CD4-positive, alpha-beta T cell treated with Interferon alpha-2 for 1 hour (primary cell): ENCODE measurements at places on chromosomes 11 and 22.

DNA sequence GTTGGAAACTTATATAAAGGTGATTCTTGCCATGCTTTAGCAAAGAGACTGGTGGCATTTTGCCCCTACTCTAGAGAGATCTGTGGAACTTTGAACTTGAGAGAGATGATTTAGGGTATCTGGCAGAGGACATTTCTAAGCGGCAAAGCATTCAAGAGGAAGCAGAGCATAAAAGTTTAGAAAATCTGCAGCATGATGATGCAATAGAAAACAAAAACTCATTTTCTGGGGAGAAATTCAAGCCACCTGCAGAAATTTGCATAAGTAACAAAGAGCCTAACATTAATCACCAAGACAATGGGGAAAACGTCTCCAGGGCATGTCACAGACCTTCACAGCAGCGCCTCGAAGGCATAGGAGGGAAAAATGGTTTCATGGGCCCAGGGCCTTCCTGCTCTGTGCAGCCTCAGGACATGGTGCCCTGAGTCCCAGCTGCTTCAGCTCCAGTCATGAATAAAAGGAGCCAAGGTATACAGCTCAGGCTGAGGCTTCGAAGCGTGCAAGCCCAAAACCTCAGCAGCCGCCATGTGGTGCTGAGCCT, 83.4 kb downstream of the MRTFA start:
- DNase-seq = no peak

- no peak for DNase-seq
Observed at GRCh38 chr11:19817870-19818269, 105.2 kb downstream of the NAV2 start.

GRCh38 chr11:34356576-34356912, 1.3 kb downstream of the ABTB2 start:
- DNase-seq = no peak

- no peak for DNase-seq
Observed at GRCh38 chr11:64933213-64933934, 2.3 kb downstream of the GPHA2 start.

DNA sequence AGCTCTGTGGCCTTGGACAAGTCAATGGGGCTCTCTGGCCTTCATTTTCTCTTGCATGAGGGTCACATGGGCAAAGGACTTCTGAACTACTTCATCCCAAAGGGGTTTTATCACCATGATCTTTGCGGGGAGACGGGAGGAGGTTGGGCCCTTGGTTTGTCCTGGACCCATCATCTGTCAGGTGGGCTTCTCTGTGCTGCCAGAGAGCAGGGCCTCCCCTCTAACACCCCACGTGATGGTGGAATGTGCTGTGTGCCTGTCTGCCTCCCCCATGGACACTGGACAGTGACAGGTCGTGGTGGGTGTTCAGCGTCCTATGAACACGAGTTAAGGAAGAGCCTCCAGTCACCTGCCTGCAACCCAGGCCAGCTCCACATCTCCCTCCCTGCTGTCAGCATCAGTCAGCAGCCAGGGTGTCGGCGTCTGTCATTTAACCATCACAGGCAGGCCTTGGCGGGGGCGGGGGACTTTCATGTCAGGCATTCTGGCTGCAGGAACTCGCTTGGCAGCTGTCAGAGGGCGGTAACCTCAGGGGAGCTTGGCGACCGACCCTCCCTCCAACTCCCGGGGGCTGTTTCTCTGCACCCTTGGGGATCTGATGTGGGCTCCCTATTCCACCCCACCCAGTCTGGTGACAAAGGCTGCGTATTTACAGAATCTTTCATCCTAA, 2.6 kb upstream of the SUN2 start:
- DNase-seq = peak; percentile 56

DNA sequence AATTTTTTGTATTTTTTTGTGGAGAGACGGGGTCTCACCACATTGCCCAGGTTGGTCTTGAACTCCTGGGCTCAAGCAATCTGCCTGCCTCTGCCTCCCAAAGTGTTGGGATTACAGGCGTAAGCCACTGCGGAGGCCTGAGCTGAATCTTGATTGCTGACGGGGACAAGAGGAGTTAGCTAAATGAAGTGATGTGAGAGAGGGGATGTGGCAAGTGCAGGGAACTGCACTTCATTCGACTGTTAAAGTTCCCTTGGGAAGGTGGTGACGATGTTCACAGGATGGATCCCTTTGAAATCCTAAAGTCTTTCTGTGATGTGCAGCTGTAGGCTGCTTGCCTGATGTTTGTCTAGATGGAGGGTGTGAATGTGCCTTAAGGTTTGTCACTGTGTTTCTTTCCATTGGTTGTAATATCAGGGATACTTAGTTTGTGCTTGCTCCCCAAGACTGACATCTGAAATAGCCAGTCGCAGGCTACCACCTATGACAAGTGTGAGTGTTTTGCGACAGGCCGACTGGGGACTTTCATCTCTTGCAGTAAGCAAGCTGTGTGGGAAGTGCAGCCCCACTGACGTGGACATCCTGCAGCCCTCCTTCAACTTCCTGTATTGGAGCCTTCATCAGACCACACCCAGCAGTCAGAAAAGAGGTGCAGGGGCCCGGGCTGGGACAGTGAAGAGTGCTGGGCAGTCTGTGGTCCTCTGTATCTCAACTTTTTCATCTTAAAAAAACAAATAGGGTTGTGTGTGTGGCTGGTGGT, 19.6 kb upstream of the CCDC134 start:
- peak; percentile 96 for DNase-seq

DNA sequence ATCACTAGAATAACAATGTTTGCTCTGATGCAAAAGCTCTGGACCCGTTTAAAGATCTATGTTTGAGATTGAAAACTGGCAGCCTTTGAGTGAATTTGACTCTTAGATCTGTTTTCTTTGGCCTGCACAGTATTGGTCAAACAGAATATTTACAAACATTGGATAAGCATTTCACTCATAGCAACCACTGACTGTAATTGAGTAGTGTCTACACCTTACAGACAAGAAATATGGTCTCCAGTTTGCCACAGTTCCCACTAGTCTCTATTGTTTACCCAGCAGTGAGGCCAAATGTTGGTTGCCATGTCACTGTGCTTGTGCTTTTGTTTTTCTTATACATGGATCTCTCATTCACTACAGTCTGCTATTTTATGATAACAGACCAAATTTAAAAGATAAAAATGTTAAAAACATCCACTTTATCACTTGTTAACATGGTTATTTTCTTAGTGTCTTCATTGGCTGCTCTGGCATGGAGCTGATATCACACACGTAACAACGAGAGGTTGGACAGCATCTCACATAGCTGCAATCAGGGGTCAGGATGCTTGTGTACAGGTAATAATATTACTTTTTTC, 12.2 kb downstream of the ANKRD42 start:
- DNase-seq = no peak

DNA sequence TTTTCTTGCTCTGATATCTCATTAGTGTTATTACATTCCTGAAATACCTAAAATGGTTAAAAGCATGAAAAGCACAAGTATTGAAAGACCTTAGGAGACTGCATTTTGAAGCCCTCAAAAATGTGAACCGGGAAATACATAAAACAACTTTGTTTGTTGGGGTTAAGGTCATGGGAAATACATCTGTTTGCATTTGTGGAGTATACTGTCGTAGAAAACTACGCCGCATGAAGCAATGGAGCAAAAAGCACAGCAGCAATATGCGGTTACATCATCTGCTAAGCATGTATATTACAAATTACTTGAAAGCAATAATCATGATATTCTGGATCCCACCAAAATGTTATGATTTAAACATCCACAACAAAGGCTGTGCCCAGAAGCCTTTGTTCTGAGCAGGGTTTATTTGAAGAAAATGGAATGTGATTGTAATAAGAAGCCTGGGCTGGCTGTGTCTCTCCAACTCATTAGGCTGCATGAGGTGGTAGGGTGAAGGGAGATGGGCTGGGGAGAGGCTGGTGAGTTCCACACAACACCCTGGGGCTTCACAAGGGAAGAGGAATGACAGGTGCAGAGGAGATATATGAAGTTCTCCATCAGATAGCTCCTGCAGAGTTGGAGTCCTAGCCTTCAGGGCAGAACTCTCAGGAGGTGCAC, 64.7 kb upstream of the LIN7C start:
- no peak for DNase-seq

DNA sequence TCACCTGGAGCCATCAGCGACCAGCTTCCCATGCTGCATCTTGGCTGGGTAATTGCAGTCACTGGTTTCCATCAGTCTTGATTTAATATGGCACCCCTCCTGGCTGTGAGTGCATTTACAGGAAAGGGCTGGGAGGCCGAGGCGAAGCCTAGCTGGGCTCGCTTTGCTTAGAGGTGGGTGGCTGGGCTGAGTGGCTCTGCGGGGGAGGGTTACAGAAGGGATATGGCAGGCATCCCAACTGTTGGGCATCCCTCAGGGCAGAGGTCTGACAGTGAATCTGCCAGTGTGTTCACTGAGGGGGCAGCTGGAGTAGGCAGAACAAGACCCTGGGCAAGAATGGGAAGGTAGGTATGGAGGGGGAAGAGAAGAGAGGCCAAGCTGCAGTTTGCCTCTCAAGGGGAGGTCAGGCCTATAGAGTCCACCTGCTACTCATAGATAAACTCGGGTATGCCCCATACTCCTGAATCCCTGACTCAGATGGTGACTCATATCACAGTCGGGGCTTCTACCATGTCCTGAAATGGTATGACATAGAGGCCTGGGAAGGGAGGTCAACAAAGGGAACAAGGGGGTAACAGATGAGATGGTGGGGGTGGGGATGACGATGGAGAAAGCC, 77.5 kb upstream of the PHOX2A start:
- no peak for DNase-seq

- DNase-seq = no peak
Observed at GRCh38 chr11:3095712-3096361, 38.6 kb upstream of the CARS1 start.

DNA sequence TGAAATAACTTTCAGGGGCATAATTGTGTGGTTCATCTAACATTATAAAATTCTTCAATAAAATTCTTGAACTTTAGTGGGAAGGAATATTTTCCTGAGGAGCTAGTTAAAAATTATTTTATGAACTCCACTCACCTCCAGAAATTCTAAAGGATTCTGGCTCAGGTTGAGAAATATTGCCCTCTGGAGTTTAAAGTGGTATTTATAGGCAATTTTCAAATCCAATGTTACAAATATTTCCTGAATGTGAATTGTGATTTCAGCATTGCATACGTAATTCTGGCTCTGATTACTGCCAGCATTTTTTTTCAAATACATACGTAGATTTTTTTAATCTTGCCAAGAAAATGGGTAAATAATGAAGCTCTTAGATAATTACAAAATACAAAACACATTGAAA, 598.2 kb upstream of the ANO3 start:
- no peak for DNase-seq

GRCh38 chr22:29106839-29107238, 34.0 kb downstream of the KREMEN1 start:
- DNase-seq = no peak

DNA sequence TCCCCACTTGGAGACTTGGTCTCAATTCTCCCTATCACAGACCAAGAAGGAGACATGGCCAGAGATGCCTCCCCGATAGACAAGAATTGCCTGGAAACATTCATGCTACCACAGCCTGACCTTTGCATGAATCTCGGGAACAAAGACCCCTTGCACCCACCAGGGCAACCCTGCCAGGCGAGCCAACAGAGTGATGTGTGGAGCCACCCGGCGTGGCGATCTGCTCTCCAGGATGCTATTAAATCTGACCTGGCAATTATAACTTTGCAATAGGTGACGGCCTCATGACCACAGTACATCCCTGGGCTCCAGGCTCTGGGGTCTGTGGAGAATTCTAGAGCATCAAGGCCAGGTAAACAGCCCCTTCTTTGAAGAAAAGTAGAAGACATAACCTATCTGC, 31.1 kb upstream of the MN1 start:
- DNase-seq = no peak

DNA sequence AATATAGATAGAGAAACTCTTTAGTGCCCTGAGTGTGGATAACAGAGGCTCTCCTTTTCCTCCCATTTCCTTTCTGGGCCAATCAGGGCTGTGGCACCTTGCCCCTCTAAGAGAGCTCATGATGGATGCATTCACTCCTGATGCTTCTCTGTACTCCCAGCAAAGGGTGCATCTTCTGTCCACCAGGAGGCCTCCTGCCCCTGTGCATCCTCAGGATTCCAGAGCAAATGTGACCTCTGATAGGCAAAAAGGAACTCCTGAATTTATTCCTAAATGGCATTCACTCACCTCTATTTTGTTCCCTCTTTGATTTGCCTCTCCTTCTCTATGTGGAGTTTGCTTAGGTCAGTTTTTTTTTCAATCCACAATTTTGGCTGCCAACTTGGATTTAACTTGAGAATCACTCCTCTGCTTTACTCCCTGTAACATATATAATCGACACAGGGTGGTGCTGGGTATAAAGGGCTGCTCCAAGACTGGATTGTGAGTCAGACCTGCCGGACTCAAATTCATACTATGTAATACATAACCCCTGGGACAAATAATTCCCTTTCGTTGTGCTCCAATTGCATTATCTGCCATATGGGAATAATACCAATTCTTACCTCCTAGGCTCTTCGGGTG, 1.1 kb upstream of the MRGPRX4 start:
- no peak for DNase-seq

DNA sequence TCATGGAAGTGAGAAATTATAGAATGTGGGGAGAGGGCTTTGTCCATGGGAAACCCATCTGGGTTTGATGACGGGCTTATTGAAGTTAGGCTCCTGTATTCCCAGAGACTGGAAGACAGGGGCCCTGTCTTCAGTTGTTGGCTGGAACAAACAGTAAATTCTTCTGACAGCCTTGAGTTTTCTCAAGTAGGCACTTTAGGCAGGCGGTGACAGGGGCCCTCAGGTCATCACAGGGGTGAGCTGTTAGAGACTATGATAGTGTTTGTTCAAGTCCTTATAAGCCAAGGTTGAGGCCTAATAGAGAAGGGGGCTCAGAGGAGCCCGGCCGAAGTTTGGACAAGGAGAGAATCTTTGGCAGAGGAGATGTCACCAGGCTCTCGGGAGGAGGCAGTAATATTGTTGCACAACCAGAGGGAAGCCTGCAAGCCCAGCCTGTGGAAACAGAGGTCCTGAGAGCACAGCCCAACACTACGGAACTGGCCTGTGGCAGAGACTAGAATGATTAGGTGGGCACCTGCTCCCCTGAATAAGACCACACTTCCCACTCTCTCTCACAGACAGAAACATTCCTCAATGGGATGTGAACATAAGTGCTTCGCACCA, 20.2 kb upstream of the IL17RA start:
- no peak for DNase-seq

GRCh38 chr11:63897459-63898146, 19.4 kb downstream of the RCOR2 start:
- DNase-seq = no peak
